Head of caudate nucleus (tissue), 42 donors: ENCODE measurements at places on chromosomes 12 and 14.

- DNase-seq = peak; percentile 76
These were observed 244.0 kb upstream of the DAAM1 start for GRCh38 chr14:58944343-58944967.

DNA sequence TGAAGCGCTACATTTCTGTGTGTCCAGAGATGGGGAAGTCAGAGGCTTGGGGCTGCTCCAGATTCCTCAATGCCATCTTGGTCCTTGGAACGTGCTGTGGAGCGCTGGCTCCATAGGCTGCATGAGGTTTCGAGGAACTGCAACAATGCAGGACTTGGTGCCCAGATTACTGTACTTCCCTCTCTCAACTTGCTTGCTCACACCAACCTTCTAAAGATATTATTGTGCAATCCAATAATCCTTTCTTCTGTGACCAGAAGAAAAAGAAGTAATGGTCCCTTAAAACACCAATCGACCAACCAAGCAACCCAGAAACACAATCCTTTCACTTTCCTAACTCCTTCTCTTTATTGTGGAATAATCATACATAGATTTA is 3.7 kb downstream of the PRICKLE1 start:
- DNase-seq = no peak

DNA sequence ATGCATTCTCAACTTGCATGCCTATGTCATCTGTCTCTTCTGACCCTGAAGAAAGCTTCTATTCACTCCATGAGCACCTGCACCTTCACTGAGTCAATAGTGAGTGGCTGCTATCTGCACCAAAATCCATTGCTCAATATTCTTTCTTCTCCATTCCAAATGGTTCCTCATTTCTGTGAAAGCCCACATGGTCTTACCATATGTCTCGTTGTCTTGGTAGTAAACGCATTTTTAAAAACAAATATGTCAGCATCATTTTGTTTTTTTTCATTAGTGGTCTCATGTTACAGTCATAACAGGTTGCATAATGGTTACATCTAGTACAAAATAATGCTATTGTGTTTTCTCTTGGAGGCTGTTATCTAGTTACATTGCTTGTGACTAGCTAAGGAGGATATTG is 106.9 kb upstream of the CPM start:
- DNase-seq = no peak

- DNase-seq = no peak
These were observed 98.4 kb upstream of the TBX5 start for GRCh38 chr12:114504311-114504710.

DNA sequence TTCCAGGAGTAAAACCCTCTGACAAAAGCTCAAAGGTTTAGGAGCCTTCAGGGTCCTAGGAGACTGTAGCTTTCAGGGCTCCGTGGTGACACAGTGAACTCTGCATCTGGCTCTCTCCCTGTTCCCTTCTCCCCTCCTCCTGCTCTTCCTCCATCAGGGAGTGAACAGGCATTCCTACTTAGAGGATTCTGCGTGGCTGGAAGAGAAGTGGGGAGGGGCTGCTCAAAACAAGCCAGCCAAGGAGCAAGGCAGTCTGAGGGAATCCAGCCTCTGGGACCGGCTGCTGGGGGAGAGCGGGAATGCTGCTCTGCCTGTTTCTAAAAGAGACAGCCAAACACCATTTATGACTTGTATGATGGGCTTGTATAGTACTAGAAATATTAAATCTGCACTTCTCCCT is 49.5 kb downstream of the RBMS2 start:
- no peak for DNase-seq

DNA sequence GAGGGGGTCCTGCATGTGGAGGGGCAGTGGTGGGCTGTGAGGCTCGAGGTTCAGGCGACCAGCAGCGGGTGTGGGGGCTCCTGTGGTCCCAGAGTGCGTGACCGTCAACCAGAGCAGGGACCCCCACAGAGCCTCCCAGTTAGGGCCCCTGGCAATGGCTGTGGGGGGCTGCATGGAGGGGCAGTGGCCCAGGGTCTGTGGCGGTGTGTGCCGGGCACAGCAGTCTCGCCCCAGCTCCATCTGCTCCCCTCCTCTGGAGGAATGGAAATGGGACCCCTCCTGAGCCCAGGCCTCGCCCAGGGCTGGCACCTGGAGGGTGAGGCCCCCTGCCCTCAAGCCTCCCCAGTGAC is 210.8 kb upstream of the C14orf180 start:
- no peak for DNase-seq

DNA sequence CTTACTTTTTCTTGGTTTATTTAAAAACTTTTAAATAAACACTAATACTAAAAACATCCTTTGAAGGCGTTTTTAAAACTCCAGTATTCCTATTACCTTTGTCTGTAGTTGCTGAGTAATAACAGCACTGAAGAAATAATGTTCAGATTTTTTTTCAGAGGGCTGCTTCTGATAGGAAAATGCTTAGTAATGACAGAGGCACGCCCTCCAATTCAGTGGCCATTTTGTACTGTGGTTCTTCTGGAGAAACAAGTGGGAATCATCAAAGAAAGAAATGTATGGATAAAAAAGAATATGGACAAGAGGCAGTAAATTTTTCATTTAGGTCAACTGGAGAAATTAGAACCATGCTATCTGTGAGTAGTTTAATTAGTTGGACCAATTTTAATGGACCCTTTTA is 13.6 kb downstream of the VEZT start:
- DNase-seq = no peak

GRCh38 chr12:120725151-120725658 is 421 bp upstream of the ACADS start:
- no peak for DNase-seq
